ENCODE measurements at places on chromosomes 4 and X. TPM values are rescaled to one million over a fixed set of nuclear protein-coding genes. Genes with fewer than 3 reads are reported as not detected.

Gene GLRA3
- not detected for total RNA-seq

Gene GNL3L
- 45.8 TPM for total RNA-seq

Gene AGTR2
- not detected for total RNA-seq

Gene HS6ST2
- total RNA-seq, result 0.75 TPM

Gene GAGE13
- not detected for total RNA-seq

Gene GATA1
- total RNA-seq, result not detected

Gene GUF1
- 28.0 TPM for total RNA-seq
